Activated T-helper 1 cell treated with anti-CD3 and anti-CD28 coated beads, Interleukin-2, amount 50 U/mL, for 16 hours (primary cell): ENCODE measurements at places on chromosomes 2 and 18.

DNA sequence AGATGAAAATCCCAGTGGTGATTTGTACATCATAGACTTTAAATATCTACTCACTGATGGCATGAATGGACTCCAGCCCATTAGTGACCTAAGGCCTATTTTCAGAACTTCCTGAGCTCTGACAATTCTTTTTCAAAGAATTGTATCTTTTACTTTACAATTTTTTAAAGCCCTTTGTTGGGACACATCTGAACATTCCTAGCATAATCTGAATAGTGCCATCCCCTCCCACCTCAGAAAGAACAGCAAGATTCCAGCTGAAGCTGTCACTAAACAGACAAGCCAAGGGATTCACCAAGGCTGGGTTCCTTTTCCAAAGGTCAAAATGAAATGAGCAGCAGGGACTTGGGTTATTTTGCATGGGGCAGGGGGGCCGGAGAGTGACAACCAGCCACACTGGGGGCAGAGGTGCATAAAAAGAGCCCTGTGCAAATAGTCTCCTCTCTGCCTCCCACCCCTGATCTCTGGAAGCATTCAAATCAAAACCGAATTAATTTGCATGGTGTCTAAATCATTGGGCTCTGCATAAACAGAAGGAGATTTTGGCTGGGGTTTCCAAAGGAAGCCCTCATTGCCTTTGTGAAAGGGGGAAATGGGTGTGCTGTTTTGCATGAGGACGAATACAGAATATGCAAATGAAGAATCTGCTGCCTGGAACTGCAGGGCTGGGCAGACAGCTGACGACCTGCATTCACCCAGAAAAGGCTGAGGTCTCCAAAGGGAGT lies 17.2 kb downstream of the EPHA4 start:
- no peak for DNase-seq

GRCh38 chr2:96596596-96596995 lies 41.5 kb downstream of the KANSL3 start:
- DNase-seq = no peak

- DNase-seq = peak; percentile 16
Measured at GRCh38 chr2:102001767-102002142, 10.0 kb downstream of the IL1R2 start.

GRCh38 chr2:85549826-85550225 lies 10.9 kb downstream of the MAT2A start:
- no peak for DNase-seq
